Osteoblast (primary cell): ENCODE measurements at places on chromosomes 5 and 9.

- peak; percentile 65 for DNase-seq
These were observed 16.7 kb upstream of the KIF27 start for GRCh38 chr9:83937861-83938455.

- DNase-seq: no peak
These were observed 271.1 kb downstream of the DENND1A start for GRCh38 chr9:123658792-123659191.

GRCh38 chr5:157559301-157559700, 16.3 kb downstream of the ADAM19 start:
- peak; percentile 82 for DNase-seq

GRCh38 chr5:53386341-53386740, 94.1 kb upstream of the FST start:
- no peak for DNase-seq

DNA sequence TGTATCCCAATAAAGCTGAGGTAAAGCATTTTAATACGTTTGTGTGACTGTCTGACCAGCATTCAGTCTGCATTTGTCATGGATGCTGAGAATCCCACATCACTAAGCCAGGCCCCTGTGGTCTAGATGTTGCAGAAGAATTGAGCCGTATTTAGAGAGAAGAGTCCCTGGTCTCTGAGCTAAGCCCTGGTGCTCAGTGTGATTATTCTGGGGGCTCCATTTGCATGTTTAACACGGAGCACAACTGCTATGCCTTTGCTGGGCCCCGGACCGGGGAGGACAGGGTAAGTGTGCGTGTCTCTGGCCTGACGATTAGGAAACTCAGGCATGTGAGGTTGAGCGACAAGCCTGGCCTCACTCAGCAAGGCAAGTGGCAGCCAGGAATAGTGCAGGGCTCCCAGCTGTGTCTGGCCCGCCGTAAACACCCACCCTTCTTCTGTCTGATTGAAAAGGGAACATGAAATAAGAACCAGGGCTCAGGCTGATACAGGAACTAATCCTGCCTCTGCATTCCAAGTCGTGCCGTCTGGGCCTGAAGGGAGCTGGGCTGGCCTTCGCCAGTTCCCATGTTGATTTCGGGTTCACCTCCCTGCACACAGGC, 22.3 kb downstream of the FAM78A start:
- DNase-seq: peak; percentile 71

GRCh38 chr9:124108216-124108615, 96.6 kb downstream of the LHX2 start:
- no peak for DNase-seq

GRCh38 chr5:132176987-132177386, 50.7 kb downstream of the P4HA2 start:
- DNase-seq: no peak

DNA sequence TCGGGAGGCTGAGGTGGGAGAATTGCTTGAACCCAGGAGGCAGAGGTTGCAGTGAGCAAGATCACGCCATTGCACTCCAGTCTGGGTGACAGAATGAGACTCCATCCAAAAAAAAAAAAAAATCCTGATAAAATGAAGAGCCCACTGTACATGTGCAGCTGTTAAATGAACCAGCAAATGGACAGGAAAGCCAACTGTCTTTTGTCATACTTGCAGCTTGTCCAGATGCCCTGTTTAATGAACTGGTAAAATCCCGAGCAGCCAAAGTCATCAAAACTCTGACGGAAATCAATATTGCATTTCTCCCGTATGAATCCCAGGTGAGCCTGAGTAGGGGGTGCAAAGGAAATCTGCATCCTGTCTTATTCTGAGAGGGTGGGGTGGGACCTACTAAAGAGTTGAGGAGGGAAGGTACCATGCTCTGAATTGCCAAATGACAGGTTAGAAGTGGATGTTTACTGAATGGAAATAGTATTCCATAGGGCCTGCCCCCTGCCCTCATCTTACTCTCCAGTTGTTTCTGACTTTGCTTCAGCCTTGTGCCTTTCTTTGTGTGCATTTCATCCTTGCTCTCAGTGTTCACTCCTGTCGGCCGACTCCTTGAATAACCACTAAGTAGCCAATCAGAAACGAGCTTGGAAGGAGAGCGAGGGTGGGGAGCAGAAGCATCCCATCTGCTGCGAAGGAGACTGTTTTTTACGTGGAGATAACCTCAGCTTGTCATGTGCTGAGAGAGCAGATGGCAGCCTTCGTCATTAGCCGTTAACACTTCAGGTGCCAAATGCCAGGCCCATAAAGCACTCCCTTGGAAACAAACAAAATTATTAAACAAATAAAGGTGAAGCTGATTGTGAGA, 45.7 kb upstream of the CFAP157 start:
- DNase-seq: peak; percentile 34

DNA sequence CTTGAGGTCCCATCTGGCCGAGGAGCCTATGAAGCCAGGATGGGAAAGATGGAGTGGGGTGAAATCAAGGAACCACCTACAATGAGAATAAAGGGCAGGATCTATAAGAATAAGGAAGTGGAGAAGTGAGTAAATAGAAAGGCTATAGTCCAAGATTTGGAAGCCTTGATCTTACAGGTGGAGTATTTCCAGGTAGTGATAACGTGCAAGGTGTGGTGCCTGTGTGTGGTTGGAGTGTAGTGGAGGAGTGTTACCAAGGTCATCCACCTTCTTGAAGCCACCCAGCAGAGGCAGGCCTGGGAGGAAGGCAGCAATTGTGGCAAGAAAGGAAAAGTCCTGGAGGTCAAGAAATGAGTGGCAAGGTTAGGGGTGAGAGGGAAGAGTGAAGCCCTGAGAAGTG, 72.9 kb downstream of the IQGAP2 start:
- DNase-seq: no peak

GRCh38 chr9:101307051-101307450, 77.8 kb downstream of the BAAT start:
- peak; percentile 3 for DNase-seq

- peak; percentile 4 for DNase-seq
These were observed 617.8 kb downstream of the PDE4D start for GRCh38 chr5:59275510-59276324.
